Posterior vena cava (tissue), 2 donors: ENCODE measurements at places on chromosomes 1 and 21.
A peak's percentile ranks its signal among the peaks of the same experiment; 100 is the strongest.

DNA sequence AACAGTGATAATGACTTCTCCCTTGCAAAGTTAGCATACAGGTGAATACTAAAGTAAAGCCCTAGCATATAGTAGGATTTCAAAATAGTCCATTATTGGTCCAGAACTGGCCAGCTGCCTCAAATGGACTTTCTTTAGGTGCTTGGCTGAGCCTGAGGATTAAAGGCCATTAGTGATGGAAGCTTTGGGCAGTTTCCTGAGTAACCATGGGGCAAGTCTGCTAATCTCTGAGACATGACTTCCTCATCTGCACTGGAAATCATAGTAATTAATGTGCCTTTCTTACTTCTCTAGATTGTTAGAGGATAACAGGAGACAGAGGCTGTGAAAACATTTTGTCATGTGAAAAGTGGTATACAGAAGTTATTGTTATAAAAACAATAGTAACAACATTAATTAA, 156.5 kb upstream of the UBE2U start:
- DNase-seq: no peak

DNA sequence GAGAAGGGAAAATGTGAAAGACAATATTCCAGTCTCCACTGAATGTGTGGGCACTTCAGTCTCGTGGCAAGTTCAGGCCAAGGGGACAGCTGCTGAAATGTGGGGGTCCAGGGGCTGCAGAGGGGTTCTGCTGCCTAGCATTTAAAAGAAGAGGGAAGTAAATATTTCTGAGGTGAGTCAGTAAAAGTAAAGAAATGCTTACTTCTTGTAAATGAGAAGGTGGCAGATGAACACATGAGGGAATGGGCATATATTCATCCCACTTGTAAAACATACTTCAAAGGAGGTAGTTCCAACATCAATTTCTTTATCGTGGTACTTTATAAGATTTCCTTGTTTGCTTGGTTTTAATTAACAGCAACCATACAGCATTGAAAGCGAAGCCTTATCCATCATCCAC, 63.1 kb upstream of the HIVEP3 start:
- DNase-seq: no peak

DNA sequence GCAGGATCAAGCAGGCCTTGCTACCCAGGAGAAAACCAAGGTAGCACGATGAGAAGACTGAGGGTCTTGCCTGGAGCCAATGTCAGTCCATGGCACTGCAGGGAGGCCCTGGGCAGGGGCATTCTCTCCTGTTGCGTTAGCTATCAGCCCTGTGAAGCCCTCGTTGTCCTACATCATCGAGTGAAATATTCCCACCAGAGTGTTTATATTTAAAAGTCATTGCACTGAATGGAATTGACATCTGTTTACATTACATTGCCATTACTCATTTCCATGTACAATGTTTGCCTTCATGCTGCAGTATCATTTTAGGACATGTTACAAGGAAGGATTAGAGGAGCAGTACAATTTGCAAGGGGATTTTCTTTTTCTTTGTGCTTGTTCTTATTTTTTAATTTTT, 243.9 kb downstream of the KAZN start:
- no peak for DNase-seq

GRCh38 chr21:42929969-42930368, 4.5 kb upstream of the ERVH48-1 start:
- no peak for DNase-seq

- no peak for DNase-seq
These were observed 21.6 kb upstream of the BCL10 start for GRCh38 chr1:85297855-85298629.

GRCh38 chr1:179925922-179926849, 28.4 kb upstream of the CEP350 start:
- DNase-seq: no peak

- no peak for DNase-seq
These were observed 9.4 kb downstream of the TIAM1 start for GRCh38 chr21:31334648-31335121.

DNA sequence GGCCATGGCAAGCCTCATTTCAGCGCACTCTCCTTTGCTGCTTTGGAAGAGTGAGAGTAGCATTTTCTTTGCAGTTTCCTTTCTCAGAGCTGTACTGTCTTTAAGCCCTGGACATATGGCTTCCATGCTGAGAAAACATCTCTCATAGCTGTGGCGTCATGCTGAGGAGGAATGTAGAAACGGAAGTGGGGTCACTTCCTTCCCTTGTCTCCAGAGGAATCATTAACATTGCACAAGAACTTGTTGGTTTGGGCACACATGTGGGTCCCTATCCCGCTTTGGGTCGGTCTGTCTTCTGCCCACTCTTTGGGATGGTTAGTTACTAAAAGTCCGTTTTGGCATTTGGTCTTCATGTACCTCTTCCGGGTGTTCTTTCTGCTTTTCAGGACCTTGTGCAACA, 5.6 kb downstream of the MFN2 start:
- DNase-seq: no peak

GRCh38 chr1:239315631-239316217, 70.6 kb upstream of the CHRM3 start:
- DNase-seq: no peak

DNA sequence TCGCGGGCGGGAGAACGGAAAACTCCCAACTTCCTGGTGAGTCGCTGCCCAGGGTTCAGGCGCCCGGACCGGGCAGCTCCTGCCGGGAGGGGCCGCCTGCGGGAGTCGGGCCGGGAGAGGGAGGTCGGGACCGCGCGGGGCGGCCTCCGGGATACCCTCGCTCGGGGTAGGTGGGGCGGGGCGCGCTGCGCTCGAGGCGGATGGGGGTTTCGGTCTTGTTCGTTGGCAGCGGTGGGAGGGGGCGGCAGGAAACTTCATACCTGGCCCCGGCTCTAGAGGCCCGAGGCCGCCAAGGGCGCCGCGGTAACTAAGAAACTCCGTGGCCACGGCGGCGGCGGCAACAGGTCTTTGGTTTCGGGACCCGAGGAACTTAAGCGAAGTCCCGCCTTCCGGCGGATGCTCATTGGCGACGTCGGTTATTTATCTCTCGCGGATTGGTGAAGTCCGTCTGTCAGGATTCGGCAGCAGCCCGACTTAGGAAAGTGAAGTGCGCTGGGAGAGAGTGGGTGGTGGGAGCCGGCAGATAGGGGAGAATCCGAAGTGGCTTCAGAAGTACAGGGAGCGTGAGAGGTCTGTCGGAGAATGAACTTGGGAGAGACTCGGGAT, 546 bp downstream of the NEK7 start:
- DNase-seq: peak; percentile 96

GRCh38 chr21:26405735-26406361, 167.2 kb downstream of the CYYR1 start:
- no peak for DNase-seq

GRCh38 chr1:214453109-214453722, 98.2 kb downstream of the PTPN14 start:
- DNase-seq: no peak

GRCh38 chr1:89728381-89728780, 92.5 kb upstream of the LRRC8D start:
- DNase-seq: no peak

GRCh38 chr1:16397120-16397519, 30.1 kb downstream of the SZRD1 start:
- no peak for DNase-seq

- DNase-seq: peak; percentile 83
These were observed 1.2 kb upstream of the FAM43B start for GRCh38 chr1:20551161-20551560.

DNA sequence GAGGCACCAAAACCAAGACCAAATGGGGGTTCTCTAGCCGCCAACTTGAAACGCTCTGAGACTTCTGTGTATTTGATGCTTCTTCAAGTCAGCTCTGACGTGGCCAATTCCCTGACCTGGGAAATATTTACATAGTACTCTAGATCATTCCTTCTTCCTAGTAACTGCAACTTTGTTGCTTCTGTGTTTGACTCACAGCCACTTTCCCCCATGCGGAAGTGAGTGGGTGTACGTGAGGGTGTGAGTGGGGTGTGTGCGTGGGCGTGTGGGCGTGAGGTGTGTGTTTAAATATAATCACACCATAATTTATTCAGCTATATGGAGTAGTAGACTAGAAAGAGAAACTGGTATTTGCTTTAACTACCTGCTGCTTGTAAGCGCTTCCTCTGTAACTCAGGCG, 111.0 kb downstream of the TAS1R2 start:
- no peak for DNase-seq

DNA sequence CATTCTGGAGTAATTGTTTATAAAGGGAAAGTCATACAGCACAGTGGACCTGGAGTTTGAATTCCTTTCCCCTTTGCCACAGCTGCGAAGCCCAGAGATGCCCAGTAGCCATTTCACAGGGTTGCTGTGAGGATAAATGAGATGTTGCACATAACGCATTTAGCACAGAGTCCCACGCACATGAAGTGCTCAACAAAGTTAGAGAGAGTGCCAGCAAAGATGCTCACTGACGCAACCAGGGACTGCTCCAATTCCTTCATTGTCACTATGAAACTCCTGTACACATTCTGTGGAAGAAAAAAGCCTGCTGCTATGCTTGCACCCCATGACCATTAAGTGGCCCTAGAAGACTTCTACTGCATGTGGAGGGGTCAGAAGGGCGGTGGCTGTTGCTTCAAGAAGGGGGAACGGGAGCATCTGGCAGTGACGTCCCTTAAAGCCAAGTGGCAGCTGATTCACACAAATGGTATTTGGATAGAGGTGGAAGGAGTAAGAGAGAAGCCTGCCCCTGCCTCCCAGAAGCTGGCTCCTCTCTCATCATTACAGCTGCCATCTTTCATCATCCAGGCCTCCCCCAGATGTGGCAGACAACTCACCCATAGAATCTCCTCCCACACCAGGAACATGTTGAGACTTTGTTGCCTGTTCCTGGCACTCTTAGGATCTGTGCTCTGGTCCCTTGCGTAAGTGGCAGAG, 26.5 kb upstream of the VAV3 start:
- DNase-seq: no peak

- no peak for DNase-seq
These were observed 361.7 kb upstream of the SGIP1 start for GRCh38 chr1:66172272-66172671.

GRCh38 chr21:30717105-30717504, 1.5 kb downstream of the KRTAP21-3 start:
- no peak for DNase-seq

DNA sequence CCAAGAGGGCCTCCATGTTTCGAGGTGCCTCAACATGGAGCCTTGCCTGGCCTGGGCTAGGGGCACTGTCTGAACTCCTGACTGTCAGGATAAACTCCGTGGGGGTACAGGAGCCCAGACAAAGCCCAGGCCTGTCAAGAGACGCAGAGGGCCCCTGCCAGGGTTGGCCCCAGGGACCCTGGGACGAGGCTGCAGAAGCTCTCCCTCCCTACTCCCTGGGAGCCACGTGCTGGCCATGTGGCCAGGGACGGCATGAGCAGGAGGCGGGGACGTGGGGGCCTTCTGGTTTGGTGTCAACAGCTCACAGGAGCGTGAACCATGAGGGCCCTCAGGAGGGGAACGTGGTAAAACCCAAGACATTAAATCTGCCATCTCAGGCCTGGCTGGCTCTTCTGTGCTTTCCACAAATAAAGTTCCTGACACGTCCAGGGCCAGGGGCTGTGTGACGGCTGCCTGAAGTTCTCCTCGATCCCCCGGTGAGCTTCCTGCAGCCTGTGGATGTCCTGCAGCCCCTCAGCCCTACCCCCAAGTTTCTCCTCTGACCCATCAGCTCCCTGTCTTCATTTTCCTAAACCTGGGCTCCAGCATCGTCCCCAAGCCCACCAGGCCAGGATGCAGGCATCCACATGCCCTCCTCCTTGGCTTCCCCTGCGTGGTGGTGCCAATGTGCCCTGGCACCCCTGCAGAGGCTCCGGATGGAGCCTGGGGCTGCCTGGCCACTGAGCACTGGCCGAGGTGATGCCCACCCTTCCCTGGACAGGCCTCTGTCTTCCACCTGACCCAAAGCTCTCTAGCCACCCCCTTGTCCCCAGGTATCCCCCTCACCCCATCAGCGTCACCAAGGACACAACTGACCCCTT, 12.8 kb upstream of the LRRC3 start:
- DNase-seq: peak; percentile 60

DNA sequence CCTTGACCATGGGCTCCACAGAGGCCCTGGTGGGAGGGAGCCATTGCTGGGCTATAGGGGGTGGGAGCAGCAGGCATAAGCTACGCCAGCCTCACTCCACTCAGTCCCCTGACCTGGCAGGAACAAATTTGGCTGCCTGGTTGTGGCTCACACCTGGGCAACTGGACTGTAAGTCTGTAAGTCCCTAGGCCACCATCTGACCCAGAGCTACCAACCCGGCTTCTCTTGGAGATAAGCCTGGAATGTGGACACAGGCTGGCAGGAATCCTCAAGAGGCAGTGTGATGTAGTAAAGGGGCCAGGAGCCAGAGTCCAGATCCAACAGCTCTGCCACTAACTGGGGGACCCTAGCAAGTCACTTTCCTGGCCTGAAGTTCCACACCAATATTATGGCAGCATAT, 11.4 kb downstream of the NCF2 start:
- no peak for DNase-seq

- DNase-seq: no peak
These were observed 337.8 kb downstream of the HLX start for GRCh38 chr1:221217029-221217428.

DNA sequence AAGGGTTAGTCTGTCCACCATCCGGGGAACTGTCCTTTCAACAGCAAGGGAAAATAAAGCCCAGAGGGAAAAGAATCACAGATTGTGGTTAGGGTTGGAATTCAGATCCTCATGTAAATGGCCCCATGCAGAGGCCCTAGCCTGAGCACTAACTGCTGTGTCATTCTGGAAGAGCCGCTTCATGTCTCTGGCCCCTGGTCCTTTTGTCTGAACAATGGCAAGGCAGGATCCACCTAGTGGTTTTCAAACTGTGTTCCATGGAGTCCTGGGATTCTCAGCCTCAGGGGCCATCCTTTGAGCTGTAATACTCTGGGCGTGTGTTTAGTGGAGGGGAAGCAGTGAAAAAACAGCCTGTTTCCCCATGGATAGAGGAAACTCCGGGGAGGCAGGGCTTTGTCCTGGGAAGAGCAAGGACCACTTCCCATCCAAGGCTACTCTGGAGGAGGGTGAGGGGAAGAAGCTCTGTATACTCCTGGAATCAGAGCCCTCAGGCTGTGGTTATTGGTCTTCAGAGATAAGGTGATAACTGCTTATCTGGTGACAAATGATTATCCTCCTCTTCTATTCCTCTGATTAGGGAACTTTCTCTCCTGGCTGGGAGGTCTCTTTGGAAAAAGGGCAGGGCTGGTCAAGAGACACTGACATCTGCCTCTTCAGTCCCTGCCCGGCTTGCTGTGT, 19.2 kb downstream of the PAX7 start:
- no peak for DNase-seq
